ENCODE measurements at places on chromosomes 5 and 9.

DNA sequence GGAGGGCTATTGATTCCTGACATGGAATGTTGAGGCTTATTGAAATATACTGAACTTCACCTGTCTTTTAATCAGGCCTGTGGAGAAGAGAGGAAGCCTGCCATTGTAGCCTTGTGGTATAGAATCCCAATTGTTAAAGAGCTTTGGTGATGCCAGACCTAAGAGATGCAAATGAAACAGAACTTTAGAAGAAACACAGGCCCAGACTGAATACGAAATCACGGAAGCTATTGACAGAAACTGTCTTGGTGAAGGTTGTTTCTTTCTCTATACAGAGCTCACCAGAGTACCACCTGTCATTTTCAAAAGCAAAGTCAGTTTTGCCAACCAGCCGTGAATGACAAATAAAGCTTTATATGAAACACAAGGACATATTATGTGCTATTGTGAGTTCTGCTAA is 660.3 kb downstream of the ISL1 start:
- peak; percentile 98 for DNase-seq

GRCh38 chr9:1261879-1262766 is 212.0 kb downstream of the DMRT2 start:
- no peak for DNase-seq

DNA sequence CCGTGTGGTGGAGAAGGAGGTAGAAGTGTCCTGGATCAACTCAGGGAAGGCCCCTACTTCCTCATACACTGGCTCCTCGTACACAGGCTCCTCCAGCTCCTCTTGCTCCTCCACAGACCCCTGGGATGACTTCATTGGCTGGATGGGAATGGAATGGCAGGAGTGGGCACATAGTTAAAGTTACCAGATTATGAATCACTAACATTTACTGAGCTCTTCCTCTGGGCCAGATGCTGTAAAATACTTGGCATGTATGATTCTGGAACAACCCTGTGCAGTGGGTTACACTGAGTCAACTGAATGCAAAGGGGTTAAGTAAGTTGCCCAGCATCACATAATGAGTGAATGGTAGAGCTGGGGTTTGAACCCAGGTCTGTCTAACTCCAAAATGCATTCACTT is 3.1 kb upstream of the FCHSD1 start:
- DNase-seq, result no peak

DNA sequence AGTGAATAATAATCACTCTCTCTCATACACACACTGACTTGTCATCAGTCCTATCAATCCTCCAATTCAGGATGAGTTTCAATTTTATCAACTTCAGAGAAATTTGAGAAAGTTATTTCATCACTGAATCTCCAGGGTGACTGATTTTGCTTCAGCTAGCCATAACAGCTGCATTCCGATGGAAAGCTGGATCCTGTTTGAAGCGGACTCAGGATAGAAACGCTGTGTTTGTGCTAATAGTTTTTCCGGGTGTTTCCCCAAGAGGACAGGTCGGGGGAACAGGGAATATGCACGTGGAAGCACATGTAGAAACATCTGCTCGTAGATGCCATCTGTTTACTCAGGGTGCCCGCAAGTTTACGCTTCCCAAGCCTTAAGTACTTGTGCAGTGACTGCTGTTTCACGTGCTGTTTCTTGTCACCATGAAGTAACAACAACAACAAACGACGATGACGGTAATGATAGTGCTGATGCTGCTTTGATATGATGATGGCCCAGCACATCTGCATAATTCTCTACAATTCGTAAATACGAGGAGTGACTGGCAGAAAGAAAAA is 263.7 kb upstream of the DAPK1 start:
- no peak for DNase-seq

DNA sequence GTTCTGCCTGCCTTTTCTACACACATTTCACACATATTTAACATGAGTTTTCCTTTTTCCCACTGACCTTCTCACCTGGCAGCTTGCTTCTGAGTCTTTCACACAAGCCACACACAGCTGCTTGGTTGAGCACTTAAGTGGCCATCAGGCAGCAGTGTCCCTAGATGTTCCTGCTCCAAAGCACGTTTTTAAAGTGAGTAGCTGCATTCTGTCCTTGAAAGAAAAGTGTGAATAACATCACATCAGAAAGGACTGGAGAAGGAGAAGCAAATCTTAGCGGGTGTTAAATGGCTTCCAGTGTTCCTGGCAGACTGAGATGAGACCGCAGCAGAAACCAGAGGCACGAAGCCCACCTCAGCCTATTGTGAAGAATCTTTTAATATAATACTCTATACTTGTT is 209.2 kb upstream of the IRX4 start:
- DNase-seq, result no peak

GRCh38 chr9:123851851-123852250 is 78.1 kb downstream of the DENND1A start:
- DNase-seq, result no peak

DNA sequence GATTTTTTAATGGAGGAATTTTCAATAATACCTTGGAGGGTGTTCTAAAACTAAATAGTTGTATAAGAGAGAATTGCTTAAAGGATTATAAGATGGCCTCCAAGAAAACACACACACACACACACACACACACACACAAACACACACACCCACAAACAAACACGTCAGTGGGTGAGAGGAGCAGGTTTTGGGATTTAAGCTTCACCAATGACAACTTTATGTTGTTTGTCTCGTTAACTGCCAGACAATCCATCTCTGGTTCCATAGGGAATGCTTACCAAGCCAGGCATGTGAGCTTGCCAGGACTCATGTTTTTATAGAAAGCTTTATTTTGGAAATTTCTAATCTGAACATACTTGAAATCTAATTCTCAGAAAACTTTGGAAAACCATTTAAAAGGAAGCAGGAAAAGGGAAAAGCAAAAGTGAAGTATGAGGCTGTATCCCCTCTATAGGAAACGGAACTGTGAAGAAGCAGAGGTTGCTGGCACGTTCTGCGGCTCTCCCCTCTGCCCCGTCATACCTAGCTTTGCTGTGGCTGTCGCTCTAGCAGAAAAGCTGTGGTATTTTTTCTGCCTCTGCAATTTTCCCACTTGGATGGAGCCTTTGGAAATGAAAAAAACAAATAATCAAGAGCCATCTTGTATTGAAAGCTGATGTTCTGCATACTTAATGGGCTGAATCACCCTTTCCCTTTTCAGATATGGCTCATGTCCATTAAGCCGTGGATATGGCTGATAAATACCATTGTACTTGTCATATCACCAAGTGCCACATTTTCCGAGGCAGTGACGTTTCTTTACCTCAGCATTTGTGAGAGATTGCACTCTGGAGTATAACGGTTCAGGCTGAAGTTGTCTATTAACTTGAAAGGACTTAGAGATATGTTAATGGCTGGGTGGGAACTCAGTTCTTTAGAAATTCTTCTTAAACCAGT is 112.7 kb downstream of the NTRK2 start:
- no peak for DNase-seq

- DNase-seq, result no peak
Measured at GRCh38 chr5:51811883-51812471, 428.7 kb downstream of the ISL1 start.

- no peak for DNase-seq
Measured at GRCh38 chr5:97163360-97163764, 19.7 kb downstream of the RIOK2 start.

All from NCI-H1092 treated with DMSO at 0.1 percent for 48 hours (cell line).